Hindlimb muscle (tissue), 1 donor: ENCODE measurements at places on chromosomes 11 and 22.

GRCh38 chr22:30048681-30049080 lies 31.6 kb upstream of the HORMAD2 start:
- no peak for DNase-seq

- peak; percentile 47 for DNase-seq
These were observed 1.7 kb downstream of the MALAT1 start for GRCh38 chr11:65500387-65501185.

DNA sequence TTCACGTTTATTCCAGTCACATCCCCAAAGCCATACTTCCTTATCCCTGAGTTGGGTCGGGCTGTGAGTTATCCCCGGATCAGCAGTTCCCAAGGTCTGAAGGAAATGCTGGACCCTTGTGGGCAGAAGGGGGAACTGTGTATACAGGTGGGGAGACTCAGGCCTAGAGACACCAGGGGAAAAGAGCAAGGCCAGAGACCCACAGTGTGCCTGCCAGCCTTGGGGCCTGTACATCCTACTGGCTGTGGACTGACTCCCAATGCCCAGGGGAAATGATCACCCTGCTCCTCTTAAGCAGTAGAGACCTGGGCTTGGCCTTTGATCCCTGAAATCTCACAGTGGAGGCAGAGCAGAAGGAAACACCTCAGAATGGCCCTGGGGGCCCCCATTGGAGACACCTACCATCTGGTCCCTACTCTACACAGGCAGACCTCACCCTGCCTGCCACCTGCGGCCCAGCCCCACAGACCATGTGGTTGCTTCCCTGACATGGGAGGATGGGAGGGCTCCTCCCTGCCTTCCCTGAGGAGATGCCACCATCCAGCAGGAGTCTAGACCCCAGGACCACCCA lies 1.3 kb downstream of the SELENOM start:
- DNase-seq, result no peak

DNA sequence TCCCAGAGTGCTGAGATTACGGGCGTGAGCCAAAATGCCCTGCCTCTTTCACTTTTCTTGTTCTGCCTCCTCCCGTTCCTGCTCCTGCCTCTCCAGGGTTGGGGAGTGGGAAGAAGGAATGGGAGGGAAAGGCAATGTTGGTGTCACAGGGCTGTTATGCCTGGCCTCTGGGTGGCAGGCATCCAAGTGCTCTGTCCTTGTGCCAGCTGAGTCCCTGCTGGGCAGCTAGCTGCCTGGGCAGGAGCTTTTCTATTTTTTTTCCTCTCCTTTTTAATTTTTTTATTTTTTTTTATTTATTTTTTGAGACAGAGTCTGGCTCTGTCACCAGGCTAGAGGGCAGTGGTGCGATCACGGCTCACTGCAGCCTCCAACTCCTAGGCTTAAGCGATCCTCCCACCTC lies 4.1 kb upstream of the SAC3D1 start:
- no peak for DNase-seq

- no peak for DNase-seq
These were observed 13.3 kb downstream of the FAM83F start for GRCh38 chr22:40007853-40008710.

GRCh38 chr22:29838599-29838956 lies 504 bp upstream of the ASCC2 start:
- no peak for DNase-seq

- no peak for DNase-seq
These were observed 1.4 kb downstream of the TRPC6 start for GRCh38 chr11:101582236-101582988.

DNA sequence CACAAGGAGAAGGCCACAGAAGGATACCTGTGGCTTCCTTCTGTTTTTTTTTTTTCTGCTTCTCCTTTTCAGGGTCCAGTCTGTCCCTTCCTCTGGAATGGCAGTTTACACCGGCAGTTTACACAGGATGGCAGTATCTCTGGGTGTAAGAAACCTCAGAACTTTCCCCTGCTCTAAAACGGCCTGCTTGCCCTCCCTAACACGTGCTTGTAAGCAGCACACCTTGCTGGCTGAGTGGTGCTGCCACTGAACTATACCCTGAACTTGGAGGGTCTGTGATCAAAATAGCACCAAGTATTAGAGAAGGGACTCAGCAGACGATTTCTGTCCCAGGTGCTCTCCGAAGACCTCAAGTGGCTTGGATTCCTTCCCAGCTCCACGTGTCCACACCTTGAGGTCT lies 904 bp upstream of the OPCML start:
- no peak for DNase-seq

DNA sequence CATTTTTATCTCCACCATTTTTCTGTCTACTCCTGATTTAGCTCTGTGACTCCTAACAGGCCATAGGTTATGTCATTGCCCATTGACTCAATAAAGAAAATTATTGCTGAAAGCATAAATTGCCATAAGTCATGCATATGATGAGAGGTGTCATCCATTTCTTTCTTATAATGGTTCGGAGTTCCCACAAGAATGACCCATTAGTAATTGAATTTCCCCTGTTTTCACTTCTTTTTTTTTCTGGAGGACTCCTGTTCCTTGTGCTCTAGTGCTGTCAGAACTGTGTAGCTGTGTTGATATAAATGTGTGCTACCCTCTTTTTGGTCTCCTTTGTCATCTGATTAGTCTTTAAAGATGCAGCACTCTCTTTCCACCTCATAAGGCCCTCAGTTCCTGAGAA lies 22.9 kb upstream of the CARD18 start:
- no peak for DNase-seq

DNA sequence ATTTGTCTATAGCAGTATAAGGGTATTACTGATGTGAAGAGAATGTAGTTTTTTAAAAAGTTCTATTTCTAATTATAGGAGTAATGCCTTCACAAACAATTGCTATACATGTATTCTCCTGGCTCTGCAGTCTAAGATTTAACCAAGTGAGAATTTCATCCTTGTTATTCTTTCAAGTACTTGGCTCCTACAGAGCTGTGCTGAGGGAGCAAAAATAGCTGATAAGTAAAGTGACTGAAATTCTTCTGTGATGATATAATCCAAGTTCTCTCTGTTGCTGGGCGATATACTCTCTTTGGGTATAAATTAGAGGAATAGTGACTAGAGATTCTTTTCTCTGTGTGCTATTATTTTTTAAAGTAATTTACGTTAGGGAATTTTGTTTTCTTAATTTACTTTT lies 68.0 kb downstream of the PGR start:
- no peak for DNase-seq

- no peak for DNase-seq
These were observed 4.1 kb downstream of the C11orf52 start for GRCh38 chr11:111922803-111923202.

DNA sequence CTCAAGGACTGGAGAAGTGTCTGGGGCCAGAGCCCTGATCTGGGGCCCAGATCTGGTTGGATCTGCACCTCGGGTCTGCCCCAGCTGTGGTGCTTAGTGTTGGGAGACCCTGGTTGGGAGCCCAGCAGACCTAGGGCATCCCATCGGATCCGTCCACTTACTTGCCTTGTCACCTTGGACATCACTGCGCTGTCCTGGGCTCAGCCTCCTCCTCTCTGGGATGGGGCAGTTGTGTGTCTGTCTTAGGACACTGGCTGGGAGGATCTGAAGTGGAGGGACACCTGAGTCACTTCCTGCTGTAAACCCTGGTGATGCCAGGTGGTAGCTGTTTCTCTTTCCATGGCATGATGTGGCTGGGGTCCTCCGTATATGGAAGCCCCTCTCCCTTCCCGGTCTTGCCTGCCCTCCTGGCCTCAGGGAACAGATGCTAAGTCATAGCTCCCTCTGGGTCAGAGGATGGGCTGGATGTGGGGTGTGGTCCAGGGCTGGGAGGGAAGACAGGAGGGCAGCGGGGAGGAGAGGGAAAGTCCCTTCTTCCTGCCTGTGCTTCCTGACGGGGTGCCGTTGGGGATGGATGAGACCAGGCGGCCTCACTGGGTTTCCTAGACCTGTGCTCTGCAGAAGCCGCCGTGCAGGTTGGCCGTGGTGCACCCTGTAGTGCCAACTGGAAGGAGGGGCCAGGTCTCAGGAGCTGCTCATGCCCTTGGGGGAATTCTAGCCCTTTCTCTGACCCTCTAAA lies 12.1 kb upstream of the OMP start:
- no peak for DNase-seq

GRCh38 chr11:122743949-122744348 lies 88.4 kb downstream of the UBASH3B start:
- peak; percentile 78 for DNase-seq

DNA sequence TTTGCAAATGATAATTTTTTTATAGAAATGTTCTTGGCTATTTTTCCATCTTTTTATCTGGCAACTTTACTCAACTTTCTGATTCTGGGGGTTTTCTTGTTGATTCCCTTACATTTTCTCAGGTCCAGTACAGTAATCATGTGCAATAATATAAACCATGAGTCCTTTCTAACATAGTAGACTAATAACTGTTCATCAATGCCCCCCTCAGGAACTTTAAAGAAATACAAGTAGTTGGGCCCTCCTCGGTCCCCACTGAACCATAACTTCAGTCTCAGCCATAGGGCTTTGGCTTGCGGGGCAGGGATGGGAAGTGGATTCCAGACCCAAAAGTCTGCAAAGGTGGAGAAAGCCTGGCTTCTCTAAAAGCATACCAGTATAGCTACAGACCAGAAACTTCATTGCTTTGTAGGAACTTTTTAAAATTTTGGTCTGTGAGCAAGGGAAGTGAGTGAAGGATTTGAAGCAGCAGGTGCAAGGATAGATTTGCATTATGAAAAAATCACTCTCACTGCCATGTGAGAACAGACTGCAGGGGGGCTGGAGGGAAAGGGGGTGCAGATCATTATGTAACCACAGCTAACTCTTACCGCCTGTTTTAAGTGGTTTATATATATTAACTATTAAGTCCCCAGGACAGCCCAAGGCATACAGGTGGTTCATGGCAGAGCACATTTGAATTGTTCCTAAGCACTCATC lies 10.4 kb upstream of the TUB start:
- no peak for DNase-seq
